ENCODE measurements at places on chromosomes 7 and 10.

- no peak for DNase-seq
Measured at GRCh38 chr10:48450233-48450740, 143.8 kb downstream of the MAPK8 start.

DNA sequence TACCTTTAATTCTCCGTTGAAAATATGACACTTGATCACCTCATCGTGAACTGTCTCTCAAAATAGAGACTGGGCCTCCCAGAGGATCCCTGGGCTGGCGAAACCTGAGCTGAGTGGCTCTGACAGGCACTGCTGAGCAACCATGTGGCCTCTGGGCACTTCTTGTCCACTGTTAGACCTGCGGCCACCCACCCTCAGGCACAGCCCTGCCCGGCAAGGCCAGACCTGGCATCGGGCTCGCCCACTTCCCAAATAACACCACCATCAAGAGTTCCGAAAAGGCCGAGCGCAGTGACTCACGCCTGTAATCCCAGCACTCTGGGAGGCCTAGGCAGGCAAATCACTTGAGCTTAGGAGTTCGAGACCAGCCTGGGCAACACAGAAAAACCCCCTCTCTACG lies 82.5 kb downstream of the COBL start:
- DNase-seq, result no peak

GRCh38 chr10:74190494-74190893 lies 39.5 kb downstream of the ADK start:
- no peak for DNase-seq

DNA sequence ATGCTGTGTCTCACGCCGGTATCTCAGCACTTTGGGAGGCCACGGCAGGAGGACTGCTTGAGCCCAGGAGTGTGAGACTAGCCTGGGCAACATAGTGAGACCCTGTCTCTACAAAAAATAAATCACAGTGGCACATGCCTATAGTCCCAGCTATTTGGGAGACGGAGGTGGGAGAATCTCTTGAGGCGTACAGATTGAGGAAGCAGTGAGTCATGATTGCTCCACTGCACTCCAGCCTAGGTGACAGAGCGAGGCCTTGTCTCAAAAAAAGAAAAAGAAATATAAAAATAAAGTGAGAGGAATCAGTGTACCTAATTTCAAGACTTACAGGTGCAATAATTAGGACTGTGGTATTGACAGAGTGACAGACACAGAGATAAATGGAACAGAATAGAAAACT lies 23.9 kb downstream of the SLC25A40 start:
- no peak for DNase-seq

- no peak for DNase-seq
Measured at GRCh38 chr7:151167197-151167961, at the start of gene GBX1. Gene GBX1 (minus strand): TSS chr7:151167694. CDS start chr7:151167548, 146 bp downstream.

- no peak for DNase-seq
Measured at GRCh38 chr10:60979667-60980104, 35.7 kb upstream of the RHOBTB1 start.
